ENCODE measurements at places on chromosomes 6 and 20. TPM values are rescaled to one million over a fixed set of nuclear protein-coding genes. Genes with fewer than 3 reads are reported as not detected.

- no peak for DNase-seq
- no peak overlapping the region for H3K4me3 ChIP-seq
- H3K27ac ChIP-seq: no peak overlapping the region
- no peaks in the 10 kb centered on the region for H3K4me1 ChIP-seq
- H3K27me3 ChIP-seq: peaks cover 66% of the 10 kb centered on the region
Observed at GRCh38 chr20:57262301-57262700, 4.1 kb downstream of the BMP7 start.

DNA sequence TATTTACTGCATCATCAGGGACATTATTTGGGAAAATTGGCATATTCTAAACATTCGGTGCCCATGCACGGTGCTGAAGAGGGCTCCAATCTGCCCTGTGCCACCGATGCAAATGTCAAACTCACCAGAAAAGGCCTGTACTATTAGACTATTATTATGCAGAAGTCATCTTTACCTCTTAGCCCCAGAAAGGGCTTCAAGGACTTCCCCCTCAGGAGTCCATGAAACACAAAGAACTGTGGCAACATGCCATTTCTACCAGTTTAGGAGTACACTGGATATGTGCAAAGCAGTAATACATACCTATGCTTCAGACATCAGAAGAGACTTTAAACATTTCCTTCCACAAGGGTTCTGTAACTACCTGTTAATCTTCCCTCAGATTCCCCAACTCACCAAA lies 8.6 kb downstream of the DIDO1 start:
- no peak for DNase-seq
- H3K36me3 ChIP-seq: no peaks in the 10 kb centered on the region
- H3K27me3 ChIP-seq: peaks cover 1% of the 10 kb centered on the region
- H3K4me3 ChIP-seq: no peak overlapping the region
- H3K27ac ChIP-seq: peak overlapping the region; percentile 10

DNA sequence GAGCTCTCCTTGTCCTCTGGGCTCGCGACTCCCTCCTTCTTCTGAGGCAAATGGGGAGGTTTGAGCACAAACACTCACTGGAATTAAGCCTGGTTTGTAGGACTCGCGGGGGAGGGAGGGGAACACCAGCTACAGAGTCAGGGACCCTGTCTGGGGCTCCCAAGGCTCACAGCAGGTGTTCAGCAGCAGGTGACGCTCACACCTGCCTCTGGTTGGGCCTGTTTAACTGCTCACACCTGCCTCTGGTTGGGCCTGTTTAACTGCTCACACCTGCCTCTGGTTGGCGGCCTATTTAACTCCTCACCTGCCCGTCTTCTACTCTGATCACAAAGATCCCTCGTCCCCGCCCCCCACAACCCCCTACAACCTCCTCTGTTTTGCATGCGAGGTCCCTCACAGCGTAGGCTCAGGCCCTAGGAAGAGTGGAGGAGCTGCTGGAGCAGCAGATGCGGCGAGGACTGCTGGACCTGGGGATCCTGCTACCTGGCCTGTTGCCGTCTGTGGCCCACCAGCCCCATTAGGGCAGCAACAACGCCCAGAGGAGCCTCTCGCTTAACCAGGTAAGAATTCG lies 181.9 kb downstream of the ERMARD start:
- no peaks in the 10 kb centered on the region for H3K27me3 ChIP-seq
- no peak for DNase-seq
- H3K36me3 ChIP-seq: no peaks in the 10 kb centered on the region
- H3K4me1 ChIP-seq: no peaks in the 10 kb centered on the region

The NELFCD gene
- 62.5 TPM for total RNA-seq

The ARMH2 gene
- total RNA-seq: not detected

GRCh38 chr20:25984933-25985332 lies 288.3 kb upstream of the ZNF337 start:
- no peak for DNase-seq
- no peak overlapping the region for H3K4me3 ChIP-seq
- H3K27ac ChIP-seq: no peak overlapping the region

DNA sequence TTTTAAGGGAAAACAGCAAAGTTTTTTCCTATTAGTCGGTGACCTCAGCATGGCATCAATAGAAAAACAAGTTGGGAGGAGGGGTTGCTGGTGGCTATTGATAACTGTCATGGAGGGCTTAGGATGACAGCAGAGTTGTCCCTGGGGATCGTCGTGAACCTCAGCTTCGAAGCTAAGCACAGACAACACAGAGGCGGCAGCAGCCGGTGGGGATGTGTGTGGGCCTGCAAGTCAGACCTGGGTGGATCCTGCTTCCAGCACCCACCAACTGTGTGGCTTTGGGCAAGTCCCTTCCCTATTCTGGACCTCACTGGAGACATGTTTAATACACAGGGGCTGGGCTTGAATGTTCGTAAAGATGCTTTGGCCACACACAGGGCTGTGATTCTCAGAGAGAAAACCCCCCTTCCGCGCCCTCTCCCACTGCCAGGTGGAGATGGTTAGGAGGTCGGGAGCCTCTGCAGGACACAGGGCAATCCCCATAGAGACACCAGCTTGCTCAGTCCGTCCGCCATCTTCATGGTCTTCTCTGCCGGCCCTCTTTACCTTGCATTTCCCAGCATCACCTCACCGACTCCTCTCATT lies 83.1 kb upstream of the TOX2 start:
- H3K4me3 ChIP-seq: no peak overlapping the region
- H3K4me1 ChIP-seq: no peaks in the 10 kb centered on the region
- peaks cover 6% of the 10 kb centered on the region for H3K27me3 ChIP-seq
- no peak overlapping the region for H3K27ac ChIP-seq
- peaks cover 5% of the 10 kb centered on the region for H3K36me3 ChIP-seq

The SMPDL3A gene
- 4.8 TPM for total RNA-seq

DNA sequence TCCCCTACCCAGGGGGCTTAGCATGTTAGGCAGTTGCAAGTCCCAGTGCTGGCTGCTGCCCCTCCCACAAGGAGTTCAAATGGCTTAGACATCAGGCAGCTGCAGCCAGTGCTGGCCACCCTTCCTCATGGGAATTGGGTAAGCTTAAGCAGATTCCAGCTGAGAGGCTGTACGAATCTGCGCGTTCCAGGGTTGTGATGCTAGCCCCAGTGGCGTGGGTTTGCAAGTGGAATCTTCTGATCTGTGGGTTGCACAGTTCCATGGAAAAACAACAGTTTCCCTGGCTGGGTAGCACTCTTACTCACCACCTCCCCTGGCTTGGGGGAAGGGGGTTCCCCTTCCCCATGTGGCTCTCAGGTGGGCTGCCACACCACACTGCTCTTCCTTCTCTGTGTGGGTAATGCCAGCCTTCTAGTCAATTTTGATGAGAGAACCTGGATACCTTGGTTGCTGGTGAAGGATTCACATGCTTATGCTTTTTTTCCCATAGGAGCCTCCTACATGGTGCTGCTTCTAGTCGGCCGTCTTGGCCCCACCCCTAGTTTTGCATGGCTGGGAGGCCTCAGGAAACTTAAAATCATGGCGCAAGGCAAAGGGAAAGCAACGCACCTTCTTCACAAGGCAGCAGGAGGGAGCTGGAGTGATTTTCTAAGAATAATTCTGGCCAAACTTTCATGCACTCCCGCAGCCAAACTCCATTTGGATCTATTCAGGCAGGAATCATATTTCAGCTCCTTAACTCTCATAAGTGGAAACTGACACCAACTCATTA lies 13.0 kb downstream of the DYNLT2 start:
- no peaks in the 10 kb centered on the region for H3K4me1 ChIP-seq
- H3K27me3 ChIP-seq: peaks cover 25% of the 10 kb centered on the region
- DNase-seq: no peak
- no peak overlapping the region for H3K27ac ChIP-seq
- no peak overlapping the region for H3K4me3 ChIP-seq

DNA sequence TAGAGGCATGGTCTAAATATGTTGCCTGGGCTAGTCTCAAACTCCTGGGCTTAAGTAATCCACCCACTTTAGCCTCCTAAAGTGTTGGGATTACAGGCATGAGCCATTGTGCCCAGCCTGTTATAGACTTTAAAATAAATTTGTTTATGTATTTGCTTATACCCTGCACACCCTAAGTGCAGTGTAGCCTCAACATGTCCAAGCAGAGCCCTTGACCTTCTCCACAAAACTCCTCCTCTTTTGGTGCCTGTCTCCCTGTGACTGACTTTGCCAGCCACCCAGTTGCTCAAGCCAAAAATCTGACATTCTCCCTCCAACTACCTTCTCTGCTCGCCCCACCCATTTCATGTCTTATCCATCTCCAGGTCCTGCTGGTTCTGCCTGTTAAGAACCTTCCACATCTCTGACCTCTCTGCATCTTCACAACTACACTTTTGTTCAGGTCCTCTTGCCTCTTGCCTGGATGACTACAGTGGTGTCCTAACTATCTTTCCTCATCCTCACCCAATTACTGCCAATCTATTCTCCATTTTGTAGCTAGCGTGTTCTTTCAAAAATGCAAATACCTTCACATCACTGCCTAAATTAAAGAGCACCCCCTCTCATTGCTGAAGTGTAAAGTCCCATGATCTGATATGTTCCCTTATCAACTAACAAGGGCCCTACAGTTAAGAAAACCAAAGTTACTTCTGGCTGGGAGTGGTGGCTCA lies 11.2 kb upstream of the KIFC1 start:
- no peak overlapping the region for H3K4me3 ChIP-seq
- no peaks in the 10 kb centered on the region for H3K36me3 ChIP-seq
- peaks cover 12% of the 10 kb centered on the region for H3K27me3 ChIP-seq
- no peak for DNase-seq
- H3K4me1 ChIP-seq: peaks cover 15% of the 10 kb centered on the region

The OARD1 gene
- total RNA-seq: 12.1 TPM

The RBM39 gene
- 175 TPM for total RNA-seq

DNA sequence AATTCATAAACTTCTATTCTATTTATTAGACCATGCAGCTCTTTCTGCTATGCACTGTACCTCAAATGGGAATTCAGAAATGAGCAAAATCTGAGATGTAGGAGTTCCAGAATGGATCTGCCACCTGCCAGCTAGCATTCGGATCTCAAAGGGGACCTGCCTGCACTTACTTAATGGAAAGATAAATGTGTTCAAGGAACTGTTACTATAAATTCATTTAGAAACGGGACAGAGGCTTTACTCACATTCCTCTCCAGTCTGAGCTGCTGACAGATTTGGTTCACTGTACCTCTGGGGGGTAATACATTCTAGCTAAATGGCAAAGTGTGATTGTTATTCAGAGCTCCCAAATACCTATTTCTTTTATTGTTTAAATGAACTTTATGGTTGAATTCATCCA lies 384.1 kb downstream of the GRIK2 start:
- no peak overlapping the region for H3K27ac ChIP-seq
- no peak overlapping the region for H3K4me3 ChIP-seq
- H3K4me1 ChIP-seq: peaks cover 6% of the 10 kb centered on the region
- DNase-seq: no peak

GRCh38 chr6:166473886-166474571 lies 91.3 kb upstream of the MPC1 start:
- H3K36me3 ChIP-seq: no peaks in the 10 kb centered on the region
- H3K27ac ChIP-seq: no peak overlapping the region
